ENCODE measurements at places on chromosomes 7 and 10.

GRCh38 chr10:101114646-101115045 is 16.5 kb upstream of the TLX1 start:
- no peak for DNase-seq

DNA sequence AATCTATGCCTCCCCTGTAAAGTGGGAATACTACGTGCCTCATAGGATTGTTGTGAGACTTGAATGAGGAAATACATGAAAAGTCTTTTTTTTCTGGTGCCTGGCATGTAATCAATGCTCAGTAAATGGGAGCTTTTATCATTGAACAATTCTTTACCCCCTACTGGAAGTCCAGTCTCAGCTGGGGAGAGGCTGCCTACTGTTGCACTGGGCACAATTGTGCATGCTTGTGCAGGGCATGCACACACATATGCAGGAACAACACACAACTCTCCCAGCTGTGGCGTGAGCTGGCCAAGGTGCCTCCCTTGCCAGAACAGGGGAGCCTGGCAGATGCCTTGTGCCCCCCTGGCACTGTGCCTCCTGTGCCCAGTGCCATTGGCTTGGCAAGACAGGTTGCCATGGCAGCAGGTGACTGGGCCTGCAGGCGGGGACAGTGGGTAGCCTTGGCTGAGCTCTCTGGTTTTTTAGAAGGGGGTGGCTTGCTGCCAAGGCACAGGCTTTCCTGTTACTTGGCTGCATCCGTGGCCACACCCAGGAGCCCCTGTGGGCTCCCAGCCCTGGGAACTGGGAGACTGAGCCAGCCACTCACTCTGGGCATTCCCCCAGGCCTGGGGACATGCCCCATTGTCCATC is 16.1 kb upstream of the PALD1 start:
- no peak for DNase-seq

DNA sequence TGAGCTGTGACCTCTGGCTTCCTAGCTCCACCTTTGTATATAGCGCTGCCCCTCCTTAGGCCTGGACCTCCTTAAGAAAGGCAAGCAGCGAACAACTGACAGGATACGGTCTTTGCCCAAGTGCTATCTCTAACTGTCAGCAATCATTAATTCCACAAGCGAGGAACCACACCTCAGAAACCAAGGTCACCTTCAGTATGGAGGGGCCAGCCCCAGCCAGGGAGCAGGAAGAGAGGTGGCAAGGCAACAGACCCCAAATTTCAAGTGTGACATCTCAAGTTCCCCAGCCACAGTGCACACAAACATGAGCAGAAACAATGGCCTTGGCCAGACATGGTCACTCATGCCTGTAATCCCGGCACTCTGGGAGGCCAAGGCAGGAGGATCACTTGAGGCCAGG is 4.8 kb upstream of the AOC1 start:
- DNase-seq: no peak

DNA sequence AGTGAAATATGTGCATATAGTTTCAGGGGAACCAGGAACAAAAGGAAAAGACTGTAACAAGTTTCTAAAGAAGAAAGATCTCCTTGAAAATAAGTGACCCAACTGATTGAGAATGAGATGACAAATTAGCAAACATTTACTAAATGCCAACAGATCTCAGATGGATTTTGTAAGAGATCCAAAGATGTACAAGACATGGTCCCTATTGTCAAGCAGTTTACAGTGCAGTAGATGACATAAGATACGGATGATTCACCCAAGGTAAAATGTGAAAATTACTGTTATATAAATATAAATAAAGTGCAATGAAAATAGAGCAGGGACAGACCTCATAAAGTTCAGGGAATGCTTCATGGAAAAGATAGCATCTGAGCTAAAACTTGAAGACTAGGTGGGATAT is 121.5 kb upstream of the FZD1 start:
- no peak for DNase-seq

- no peak for DNase-seq
Observed at GRCh38 chr10:63431962-63432797, 33.6 kb downstream of the JMJD1C start.

DNA sequence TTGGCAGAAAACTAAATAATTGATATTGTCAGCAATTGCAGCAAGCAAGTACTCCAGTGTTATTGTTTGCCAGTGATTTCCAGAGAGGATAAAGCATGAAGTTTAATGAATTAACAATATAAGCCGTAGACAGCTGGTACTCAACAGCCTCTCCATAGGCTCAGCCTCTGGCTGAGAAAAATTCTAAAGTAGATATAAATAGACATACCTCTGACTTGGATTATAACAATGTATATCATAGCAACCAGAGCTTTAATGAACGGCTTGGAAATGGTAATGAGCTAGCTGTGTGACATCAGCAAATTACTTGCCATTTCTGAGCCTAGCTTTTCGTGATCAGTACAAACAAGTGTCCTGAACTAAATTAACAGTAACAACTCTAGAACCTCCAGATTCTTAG is 1055.4 kb upstream of the AUTS2 start:
- DNase-seq: no peak

- DNase-seq: no peak
Observed at GRCh38 chr10:63464402-63465292, 1.1 kb downstream of the JMJD1C start.

DNA sequence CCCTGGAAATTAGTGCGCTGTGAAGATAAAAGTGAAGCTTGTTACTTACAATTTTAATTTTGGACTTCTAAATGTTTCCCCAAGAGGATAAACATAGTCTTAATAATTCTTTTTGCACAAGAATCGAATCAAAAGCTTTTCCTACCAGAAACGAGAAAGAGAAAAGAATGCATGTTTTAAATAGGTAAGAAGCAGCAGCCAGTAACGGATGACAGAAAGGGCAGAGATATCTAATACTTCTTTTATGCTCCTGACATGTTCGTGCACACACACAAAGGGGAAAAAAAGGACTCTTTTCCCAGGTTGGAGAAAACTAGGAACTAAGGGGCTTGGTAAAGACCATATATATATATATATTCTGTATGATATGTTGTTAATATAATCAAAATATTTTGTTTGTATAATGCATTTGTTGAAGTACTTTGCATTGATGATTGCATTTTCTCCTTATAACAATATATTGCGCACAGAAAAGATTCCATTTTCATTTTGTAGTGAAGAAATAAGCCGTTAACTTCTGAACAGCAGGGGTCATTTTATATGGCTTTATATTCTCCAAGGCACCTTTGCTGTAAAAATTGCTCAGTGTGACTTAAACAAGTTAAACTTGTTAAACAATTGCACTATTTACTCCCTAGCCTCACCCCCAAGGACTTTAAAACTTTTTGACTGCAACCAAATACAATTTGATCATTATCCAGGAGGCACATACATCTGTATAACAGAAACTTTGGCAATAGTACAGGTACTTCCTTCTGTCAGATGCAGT is 2.2 kb downstream of the PRKAR2B start:
- no peak for DNase-seq

DNA sequence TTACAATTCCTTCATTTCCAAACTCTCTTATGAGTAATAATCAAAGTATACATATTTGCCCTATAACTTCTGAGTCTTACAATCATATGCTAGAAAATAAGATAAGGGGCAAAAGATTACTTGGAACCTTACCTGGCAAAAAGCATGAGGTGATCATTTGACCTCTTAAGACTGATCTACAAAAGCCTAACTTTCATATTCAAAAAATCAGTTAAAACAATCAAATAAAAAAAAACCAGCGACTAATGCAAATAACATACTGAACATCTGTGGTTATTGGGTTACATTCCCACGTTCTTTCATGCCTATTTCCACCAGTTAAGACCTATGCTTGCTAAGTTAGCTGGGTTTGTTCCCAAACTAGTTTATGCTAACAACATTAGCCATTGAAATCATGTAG is 187.6 kb downstream of the RNF133 start:
- no peak for DNase-seq

DNA sequence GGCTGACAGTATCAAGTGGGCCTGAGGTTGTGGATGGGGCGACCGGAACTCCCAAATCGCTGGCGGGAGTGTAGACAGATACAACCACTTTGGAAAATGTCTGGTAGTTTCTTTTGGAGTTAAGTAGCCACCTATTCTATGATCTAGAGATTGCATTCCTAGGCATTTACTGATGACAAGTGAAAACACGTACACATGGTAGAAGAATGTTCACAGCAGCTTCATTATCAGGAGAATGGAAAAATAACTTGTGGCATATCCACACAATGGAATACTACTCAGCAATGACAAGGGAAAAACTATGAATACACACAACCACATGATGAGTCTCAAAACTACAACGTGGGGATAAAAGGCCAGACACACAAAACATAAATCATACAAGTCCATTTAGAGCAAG is 146.0 kb downstream of the MYOF start:
- DNase-seq: no peak

DNA sequence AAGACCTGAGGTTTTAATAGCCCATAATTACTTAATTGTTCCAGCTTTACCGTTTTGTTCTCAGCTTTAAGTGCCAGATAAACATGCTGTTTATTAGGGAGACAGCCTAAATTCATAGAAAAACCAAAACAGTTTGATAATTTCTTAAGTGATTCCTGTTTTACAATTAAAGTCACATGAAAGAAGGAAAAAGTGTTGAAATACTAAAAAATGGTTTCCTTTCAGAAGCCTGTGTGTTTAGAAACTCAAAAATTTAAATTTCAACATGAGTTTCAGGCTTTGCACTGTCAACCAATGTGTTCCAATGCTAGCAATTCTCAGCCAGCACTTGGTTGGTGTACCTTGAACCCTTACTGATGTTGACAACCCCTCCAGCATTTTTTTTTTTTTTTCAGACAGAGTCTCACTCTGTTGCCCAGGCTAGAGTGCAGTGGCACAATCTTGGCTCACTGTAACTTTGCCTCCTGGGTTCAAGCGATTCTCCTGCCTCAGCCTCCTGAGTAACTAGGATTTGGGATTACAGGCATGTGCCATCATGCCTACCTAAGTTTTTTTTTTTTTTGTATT is 135.3 kb downstream of the ICA1 start:
- no peak for DNase-seq

GRCh38 chr7:103124429-103124979 is 24.4 kb downstream of the NAPEPLD start:
- no peak for DNase-seq

DNA sequence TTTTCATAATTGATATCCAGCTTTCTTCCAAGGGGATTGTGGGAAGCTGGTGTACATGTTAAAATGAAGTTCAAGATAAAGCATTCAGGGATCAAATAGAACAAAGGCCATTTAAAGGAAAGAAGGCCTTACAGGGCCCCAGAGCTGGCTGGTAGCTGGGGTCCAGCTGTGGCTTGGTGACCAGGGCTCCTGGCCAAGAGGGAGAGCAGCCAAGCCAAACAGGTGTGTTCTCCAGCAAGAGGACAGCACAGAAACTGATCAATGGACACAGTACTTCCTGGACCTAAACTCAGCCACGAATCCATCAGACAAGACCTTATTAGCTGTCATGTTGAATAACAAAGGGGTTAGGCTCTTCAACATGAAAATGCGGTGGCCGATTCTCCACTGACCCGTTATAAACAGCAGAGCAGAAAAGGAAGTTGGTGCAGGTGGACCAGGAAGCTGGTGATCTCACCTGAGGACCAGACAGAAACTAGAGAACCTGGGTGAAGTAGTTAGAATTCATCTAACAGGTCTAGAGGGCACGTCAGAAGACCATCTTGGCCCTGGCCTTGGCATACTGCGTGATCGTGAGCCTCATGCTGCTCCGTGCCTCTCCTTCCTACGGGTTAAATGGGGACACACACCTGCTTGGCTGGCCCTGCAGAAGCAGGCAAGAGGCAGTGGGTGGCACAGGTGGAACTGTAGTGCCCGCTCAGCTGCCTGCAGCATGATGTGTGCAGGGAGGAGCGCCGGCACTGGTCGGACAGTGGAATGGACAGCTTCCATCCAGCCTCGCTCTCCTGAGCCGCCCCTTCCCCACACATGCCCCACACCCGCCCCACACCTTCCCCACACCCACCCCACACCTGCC is 53.8 kb downstream of the PARP12 start:
- no peak for DNase-seq

GRCh38 chr7:155365146-155365874 is 67.6 kb downstream of the INSIG1 start:
- DNase-seq: no peak

DNA sequence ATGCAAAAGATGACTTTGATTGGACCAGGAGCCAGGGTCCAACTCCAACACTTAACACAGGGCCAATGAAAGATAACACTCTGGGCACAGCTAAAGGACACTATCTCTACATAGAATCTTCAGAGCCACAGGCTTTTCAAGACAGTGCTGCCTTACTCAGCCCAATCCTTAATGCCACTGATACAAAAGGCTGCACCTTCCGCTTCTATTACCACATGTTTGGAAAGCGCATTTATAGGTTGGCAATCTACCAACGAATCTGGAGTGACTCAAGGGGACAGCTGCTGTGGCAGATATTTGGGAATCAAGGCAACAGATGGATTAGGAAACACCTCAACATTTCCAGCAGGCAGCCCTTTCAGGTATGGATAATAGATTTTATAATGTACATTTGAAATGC is 160.7 kb downstream of the MALRD1 start:
- DNase-seq: no peak

DNA sequence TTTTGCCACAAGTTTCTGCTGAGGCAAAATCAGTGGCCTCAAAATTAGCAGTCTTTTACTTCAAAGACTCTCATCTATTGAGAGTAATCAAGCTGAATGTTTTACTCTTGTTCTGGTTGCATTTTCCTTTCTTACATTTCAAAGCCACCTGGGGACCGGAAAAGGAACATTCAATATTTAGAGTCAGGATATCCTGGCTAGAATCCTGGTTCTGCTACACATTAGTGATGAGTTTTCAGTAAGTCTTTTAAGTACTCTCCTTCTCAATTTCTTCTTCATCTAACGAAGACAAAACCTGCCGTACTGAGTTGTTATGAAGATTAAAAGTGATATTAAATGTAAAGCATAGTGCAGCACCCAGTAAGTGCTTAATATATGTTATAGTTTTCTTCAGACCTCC is 52.5 kb downstream of the LAMB4 start:
- DNase-seq: no peak

DNA sequence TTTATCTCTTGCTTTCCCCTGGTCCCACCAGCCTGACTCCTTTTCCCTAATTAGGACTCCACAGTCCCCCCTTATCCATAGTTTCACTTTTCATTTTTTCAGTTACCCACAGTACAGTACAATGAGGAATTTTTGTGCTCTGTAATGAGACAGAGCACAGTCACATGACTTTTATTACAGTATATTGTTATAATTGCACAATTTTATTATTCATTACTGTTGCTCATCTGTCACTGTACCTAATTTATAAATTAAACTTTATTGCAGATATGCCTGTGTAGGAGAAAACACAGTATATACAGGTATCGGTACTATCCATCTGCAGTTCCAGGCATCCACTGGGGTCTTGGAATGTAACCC is 125.4 kb downstream of the KCNMA1 start:
- DNase-seq: no peak

DNA sequence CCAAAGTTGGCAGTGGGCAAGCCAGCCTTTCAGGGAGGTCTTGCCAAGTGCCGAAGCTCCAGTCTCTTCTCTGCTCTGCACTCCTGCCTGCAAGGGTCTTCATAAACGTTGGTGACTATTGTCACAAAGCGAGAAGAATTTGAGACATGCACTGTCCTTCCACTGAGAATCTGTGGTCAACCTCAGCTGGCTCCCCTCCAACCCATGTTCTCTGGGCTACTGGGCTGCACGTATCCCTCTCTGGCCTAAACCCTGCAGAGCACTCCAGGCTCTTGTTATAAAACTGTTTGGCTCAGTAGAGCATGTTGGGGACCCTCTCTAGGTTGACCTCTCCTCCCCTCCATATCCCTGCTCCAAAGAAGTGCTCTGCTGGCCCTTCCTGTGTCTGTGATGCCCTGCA is 260.4 kb upstream of the NFE2L3 start:
- DNase-seq: no peak

- no peak for DNase-seq
Observed at GRCh38 chr10:78757344-78757925, 311.3 kb upstream of the ZMIZ1 start.

- DNase-seq: no peak
Observed at GRCh38 chr10:80000541-80000940, 51.6 kb upstream of the SFTPD start.
